Endothelial cell of umbilical vein (primary cell): ENCODE measurements at places on chromosomes 5 and 9. TPM values are rescaled to one million over a fixed set of nuclear protein-coding genes. Genes with fewer than 3 reads are reported as not detected.

DNA sequence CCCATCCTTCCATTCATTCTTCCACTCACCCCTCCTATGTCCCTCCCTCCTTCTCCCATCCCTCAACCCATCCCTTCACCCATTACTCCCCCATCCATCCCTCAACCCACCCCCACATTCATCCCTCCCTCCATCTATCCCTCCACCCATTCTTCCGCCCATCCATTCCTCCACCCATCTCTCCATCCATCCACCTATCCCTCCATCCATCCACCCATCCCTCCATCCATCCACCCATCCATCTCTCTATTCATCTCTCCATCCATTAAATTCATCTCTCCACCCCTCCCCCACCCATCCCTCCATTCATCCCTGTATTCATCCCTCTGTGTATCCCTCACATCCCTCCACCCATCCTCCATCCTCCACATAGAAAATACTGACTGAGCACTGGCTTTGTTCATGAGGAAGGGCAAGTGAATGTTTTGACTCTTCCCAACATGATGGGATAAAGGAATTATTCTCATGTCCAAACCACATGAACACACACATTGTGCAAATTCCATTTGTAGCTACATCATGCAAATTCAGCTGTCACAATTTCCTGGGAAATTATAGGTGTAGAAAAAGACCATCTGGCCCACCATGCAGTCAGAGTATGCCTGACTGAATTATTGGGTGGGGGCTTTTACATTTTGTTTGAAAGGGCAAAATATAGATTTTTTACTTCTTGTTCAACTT lies 6.9 kb upstream of the VAV2 start:
- DNase-seq: no peak

- no peak for DNase-seq
Observed at GRCh38 chr5:1009359-1010180, 968 bp downstream of the NKD2 start.

DNA sequence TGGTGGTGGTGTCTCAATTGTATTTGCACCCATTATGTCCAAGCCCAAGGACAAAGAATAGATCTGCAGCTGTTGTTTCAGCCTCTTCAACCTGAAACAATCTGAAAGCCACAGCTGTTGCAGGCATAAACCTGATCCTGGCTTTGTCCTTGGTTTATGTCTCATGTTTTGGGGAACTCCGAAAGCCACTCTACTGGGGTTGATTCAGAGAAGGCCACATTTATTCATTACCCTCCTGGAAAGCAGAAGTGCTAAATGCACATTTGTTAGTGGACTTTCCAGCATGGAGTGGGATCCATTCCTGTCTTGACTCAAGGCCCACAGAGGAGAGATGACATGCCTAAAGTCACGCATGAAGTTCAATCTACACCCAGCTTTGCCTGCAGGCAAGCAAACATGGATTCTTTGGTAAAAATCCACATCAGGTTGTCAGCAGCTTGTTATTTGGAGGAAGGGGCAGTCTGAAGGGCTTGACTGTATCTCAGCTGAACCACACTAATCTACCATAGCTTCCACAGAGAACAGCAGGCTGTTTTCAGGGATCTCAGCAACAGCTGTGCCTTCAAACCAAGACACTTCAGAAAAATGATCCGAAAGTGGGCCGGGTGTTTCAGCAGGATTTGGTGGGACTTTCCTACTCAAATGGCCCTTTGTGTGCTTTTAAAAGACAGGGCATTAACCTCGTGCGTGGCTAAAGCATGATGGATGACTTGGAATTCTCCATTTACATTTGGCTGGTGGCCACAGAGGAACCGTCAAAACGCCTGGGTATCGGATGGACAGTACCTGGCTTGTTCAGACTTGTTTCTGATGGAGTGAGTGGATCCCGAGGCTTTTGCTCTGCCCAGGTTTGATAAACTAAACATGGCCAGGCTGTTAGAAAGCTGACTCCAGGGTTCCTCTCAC lies 36.2 kb upstream of the ADAM19 start:
- no peak for DNase-seq

GRCh38 chr5:72280581-72281069 lies 39.4 kb downstream of the MRPS27 start:
- peak; percentile 60 for DNase-seq

GRCh38 chr5:133348406-133348805 lies 263.9 kb downstream of the FSTL4 start:
- no peak for DNase-seq

DNA sequence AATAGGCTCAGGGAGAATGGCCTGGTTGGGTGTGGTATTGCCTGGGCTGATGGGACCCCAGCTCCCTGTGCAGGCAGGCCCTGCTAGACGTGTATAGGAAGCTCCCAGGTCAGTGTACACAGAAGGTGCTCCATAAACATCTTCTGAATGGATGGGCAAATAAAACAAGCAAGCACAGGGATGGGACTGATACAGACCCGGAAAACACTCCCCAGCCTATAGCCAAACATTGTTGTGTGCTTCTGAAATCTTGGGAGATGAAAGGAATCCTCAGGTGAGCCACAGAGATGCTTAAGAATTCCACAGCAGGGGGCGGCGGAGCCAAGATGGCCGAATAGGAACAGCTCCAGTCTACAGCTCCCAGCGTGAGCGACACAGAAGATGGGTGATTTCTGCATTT lies 151.8 kb downstream of the ENTREP1 start:
- DNase-seq: no peak

GRCh38 chr5:143153332-143154119 lies 250.0 kb downstream of the NR3C1 start:
- peak; percentile 10 for DNase-seq

DNA sequence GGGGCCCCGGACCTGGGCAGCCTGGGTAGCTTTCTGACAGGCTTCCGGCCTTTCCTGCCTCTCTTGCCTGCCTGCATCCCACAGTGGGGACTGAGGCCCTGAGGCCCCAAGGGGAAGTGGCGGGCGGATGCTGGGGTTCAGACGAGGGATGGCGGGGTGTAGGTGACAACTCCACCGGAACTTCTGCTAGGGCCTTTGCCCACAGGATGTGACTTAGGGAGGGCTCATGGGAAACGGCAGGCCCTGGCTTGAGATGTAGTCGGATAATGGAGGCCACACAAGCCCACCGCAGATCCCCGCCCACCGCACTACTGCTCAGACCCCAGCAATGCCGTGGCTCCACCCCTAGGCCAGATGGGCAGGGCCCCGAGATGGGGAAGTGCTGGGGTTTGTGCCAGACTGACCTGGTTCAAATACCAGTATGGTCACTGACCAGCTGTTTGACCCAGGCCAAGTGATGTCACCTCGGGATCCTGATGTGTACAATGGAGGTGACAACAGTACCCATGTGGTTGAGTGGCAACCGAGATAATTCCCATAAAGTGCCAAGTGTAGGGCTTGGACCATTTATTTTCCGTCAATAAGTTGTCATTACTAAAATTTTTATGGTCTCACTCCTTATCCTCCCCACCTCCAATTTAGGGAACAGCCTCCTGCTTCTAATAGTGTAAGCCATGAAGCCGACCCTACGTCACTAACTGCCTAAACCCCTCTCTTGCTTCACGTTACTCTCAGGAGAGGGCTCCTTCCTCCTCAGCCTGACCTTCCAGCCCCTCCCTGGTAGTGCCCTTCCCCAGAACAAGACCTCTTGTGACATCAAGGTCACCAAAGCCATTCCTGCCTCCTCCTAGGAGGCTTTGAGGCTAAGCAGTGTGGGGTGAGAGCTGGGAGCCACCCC lies 2.5 kb upstream of the CDK9 start:
- peak; percentile 48 for DNase-seq

DNA sequence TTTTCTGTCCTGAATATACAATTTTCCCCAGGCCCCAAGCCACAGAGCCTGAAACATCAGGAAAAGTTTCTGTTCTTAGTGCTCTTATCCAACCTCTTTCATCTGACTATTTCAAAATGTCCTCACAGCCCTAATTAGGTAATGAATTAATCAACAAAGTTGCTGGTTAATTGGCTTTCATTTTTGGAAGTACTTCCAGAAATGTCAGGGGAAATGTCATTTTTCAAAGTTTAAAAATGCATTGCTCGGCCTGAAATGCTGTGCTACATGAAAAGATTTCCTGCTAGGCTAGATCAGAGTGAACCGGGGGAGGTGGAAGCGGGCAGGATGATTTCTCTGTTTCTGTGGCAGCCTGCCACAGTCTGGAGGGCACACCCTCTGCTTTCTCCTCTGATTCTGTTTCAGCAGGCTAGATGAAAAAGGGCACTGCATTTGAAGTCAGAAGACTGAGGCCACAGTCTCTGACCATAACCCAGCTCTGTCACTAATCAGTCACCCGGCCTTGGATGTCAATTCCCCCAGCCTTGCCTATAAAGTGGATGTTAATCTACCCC lies 55.9 kb upstream of the BARX1 start:
- DNase-seq: no peak

DNA sequence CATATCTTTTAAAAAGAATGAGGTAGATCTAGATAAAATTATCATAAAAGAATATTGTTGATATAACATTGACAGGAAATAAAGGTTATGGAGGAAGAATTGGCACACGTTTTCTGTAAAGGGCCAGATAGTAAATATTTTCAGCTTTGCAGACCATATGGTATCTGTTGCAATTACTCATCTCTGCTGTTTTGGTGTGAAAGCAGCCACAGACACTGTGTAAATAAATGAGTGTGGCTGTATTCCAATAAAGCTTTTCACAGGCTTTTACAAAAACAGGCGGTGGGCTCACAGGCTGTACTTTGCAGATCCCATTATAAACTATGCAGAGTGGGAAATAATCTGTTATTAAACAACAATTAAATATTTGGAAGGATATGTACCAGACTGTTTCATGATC lies 87.4 kb downstream of the SGCD start:
- no peak for DNase-seq

- peak; percentile 91 for DNase-seq
Observed at GRCh38 chr9:76687861-76688391, 76.3 kb upstream of the PCA3 start.

GRCh38 chr9:76883341-76883855 lies 22.5 kb downstream of the PRUNE2 start:
- no peak for DNase-seq

- no peak for DNase-seq
Observed at GRCh38 chr9:111237447-111237846, 92.6 kb downstream of the OR2K2 start.

GRCh38 chr9:77750284-77750683 lies 102.2 kb upstream of the GNA14 start:
- peak; percentile 70 for DNase-seq

DNA sequence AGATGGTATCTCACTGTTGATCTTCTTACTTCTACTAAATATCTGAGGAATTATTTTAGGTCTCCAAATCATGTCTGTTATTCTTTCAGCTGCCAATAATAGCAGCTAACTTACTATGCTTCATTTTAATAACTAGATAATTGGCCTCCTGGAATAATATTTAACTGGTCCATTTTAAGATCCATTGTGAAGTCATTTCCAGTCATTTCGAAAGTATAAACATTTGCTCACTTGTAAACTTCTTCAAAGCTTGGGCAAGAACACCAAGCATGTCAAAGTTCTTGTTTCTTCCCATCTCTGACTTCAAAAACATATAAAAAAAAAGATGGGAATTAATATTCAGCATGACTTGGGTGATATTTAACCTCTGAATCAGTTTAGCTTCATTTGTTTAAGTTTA lies 61.4 kb upstream of the MRPS30 start:
- DNase-seq: no peak

- peak; percentile 71 for DNase-seq
Observed at GRCh38 chr9:122340161-122340560, 30.7 kb upstream of the PTGS1 start.

DNA sequence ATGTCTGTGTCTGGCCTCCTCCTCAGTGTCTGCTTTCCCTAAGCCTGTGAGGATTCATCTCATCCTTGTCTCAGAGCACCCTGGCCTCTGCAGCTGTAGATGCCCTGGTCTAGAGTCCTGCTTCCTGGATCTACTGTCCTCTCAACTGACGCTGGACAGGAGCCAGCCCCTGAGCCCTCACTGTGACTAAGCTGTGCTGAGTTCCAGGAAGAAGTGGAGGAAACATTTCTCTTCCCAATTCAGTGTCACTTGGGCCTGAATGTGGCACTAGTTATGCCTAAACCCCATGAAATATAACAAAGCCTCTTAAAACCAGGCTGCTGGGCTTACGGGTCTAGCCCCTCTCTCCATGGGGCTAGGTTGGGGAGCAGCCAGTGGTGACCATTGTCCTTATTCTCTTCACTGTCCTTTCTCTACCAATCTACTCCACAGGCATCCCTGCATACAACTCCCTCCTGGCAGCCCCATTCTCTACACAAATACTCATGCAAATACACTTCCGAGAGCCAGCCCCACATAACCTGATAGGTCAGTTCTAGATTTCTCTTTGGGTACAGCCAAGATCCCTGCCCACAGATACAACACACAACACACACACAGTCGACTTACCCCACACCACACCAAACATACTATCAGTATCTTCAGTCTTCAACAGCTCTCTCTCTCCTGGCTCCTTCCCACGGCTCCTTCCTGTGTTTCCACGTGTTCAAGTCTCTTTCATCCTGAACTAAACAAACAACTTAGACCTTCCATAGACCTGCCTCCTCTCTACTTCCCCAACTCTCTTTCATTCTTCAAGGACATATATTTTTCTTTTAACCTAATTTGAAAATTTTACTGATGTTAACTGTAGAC lies 220.8 kb downstream of the SNX18 start:
- DNase-seq: peak; percentile 15

DNA sequence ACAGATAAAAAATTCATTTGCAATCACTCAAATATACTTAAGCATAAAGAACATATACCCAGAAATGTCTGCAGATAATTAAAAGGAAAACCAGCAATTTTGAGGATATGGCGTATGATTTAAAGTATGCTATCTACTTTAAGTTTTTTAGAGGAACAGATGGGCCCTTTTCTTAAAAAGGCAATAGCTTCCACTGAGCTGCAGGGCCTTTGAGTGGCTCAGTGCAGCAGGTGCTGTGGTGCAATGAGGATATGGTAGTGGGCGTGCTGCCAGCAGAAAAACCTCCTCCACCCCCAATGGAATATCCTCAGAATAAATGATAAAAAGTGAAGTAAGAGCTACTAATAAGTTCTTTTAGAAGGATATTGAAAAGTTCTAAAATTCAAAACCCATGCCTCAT lies 814.5 kb downstream of the MTRR start:
- DNase-seq: no peak

DNA sequence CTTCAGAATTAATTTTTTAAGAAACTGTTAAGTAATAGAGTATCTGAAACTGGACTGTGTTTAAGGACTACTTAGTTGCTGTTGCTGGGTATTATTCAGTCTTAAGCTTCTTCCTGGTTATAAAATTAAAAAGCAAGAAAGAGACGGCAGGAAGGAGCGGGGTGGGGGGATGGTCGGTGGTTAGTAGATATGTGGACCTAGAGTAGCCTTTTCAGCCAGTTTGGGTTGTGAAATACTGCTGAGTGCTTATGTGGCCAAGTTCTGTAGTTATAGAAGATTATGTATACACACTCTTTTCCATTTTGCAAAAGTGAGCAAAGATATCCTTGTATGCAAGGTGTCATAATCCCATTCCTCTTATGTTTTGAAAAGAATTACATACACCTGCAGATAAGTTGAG lies 28.5 kb downstream of the TRIO start:
- no peak for DNase-seq

RNF224 gene
- total RNA-seq: not detected in 2 replicates

LHX3 gene
- not detected in 2 replicates for total RNA-seq

SPATA31E1 gene
- not detected in 2 replicates for total RNA-seq

CTXN3 gene
- total RNA-seq: not detected in 2 replicates

SSNA1 gene
- total RNA-seq: 89.0 and 90.5 TPM in 2 replicates

USP20 gene
- total RNA-seq: 13.4 and 17.4 TPM in 2 replicates

SPATA31D1 gene
- total RNA-seq: not detected in 2 replicates

RANBP3L gene
- not detected in 2 replicates for total RNA-seq

ADAMTS12 gene
- total RNA-seq: 0.88 TPM in 1 of 2 replicates, not detected in the other

C9 gene
- total RNA-seq: 0.44 TPM in 1 of 2 replicates, not detected in the other

SPINK7 gene
- total RNA-seq: not detected in 2 replicates

SLC6A19 gene
- total RNA-seq: not detected in 2 replicates
